ENCODE measurements at places on chromosomes 7 and 10. TPM values are rescaled to one million over a fixed set of nuclear protein-coding genes. Genes with fewer than 3 reads are reported as not detected.

NYAP1 gene
- not detected for polyA plus RNA-seq

- no peaks in the 10 kb centered on the region for H3K4me1 ChIP-seq
- no peak for DNase-seq
- H3K27me3 ChIP-seq, result no peaks in the 10 kb centered on the region
- H3K4me3 ChIP-seq, result no peak overlapping the region
- H3K27ac ChIP-seq, result no peak overlapping the region
Measured at GRCh38 chr10:48839809-48840679, 99.6 kb downstream of the LRRC18 start.

DNA sequence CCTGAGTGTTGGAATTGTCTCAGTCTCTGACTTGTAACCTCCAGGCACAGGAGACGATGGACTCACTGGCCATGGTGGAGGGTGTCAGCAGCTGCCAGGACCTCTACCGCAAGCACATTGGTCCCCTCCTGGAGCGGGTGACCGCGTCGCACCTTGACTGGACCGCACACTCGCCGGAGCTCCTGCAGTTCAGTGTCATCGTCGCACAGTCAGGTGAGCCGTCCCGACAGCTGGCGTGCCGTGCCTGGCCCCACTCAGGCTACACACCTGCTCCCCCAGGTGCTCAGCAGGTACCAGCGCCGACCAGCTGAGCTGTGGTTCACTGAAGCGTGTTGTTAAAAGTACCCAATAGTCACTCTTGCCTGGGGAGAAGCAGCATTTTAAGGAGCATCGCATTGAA, 36.7 kb upstream of the PRKAR1B start:
- H3K27me3 ChIP-seq, result no peaks in the 10 kb centered on the region
- no peak overlapping the region for H3K4me3 ChIP-seq
- H3K27ac ChIP-seq, result no peak overlapping the region
- no peaks in the 10 kb centered on the region for H3K4me1 ChIP-seq

DNA sequence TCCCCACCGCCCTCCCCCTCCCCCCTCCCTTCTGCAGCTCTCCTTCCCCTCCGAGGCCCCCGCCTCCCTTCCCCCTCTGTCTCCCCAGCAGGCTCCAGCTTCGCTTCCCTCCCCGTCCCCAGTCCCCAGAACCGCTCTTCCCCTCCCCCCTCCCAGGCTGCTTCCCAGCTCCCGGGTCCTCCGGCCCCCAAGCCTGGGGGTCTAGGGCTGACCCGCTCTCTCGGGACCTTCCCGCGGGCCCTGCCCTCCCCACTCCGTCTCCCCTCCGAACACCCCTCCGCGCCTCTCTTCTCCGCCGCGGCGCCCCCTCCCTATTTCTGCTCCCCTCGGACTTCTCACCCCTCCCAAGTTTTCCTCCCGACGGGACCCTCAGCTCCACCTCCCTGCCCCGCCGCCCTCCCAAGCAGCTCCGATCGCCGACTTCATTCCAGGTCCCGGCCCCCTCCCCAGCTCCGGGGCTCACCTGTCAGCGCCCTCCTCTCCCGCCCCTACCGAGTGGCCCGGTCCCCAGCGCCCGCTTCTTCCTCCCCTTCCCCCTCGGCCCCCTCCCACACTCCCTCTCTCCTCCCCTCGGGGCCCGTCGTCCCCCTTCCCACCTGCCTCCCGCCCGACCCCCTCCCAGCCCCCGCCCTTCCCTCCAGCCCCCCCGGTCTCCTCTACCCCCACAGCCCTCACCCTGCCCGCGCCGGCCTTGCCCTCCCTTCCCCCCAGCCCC, 990 bp downstream of the ZNF467 start:
- peaks cover 7% of the 10 kb centered on the region for H3K4me1 ChIP-seq
- DNase-seq, result peak; percentile 54
- no peaks in the 10 kb centered on the region for H3K36me3 ChIP-seq
- H3K27ac ChIP-seq, result peak overlapping the region; percentile 65

SMO gene
- polyA plus RNA-seq, result not detected

DNA sequence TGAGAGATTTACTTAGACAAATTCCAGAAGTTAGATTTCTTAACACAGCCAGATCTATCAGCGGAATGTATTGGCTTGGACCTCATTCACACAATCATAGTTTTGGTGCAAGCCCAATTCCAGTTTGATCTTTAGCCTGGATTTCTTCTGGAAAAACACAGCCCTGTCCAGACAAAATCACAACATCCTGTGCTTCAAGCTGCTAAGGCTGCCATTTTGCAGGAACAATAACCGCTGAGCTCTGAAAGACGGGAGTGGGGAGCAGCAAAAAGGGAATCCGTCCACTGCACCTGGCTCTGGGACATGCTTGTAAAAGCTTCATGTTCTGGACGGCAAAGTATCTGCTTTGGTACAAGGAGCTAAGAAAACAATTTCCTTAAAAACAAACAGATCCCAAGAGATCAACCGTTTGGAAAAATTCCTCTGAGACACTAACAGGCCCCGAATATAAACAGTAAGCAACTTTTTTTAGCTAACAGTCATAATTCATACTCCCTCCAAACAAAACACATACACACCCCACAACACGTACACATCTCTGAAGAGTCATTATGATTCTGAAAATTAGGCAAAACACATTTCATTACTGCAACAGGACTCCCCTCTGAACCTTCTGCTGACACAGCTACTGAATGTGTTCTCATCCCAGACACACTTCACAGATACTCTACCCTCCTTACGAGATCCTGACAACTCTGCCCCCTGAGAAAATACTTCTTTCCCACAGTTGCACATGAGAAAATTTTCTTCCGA, 32.4 kb downstream of the ITIH5 start:
- no peaks in the 10 kb centered on the region for H3K27me3 ChIP-seq
- no peak for DNase-seq
- no peak overlapping the region for H3K4me3 ChIP-seq
- no peaks in the 10 kb centered on the region for H3K4me1 ChIP-seq
- H3K36me3 ChIP-seq, result no peaks in the 10 kb centered on the region

- H3K27me3 ChIP-seq, result no peaks in the 10 kb centered on the region
- H3K4me3 ChIP-seq, result no peak overlapping the region
- H3K36me3 ChIP-seq, result no peaks in the 10 kb centered on the region
- no peaks in the 10 kb centered on the region for H3K4me1 ChIP-seq
- H3K27ac ChIP-seq, result no peak overlapping the region
Measured at GRCh38 chr10:12387561-12388210, 38.3 kb downstream of the CAMK1D start.

GRCh38 chr10:104579136-104579535, 62.0 kb upstream of the SORCS3 start:
- no peak for DNase-seq
- H3K4me1 ChIP-seq, result no peaks in the 10 kb centered on the region
- no peaks in the 10 kb centered on the region for H3K27me3 ChIP-seq
- H3K36me3 ChIP-seq, result no peaks in the 10 kb centered on the region

DNA sequence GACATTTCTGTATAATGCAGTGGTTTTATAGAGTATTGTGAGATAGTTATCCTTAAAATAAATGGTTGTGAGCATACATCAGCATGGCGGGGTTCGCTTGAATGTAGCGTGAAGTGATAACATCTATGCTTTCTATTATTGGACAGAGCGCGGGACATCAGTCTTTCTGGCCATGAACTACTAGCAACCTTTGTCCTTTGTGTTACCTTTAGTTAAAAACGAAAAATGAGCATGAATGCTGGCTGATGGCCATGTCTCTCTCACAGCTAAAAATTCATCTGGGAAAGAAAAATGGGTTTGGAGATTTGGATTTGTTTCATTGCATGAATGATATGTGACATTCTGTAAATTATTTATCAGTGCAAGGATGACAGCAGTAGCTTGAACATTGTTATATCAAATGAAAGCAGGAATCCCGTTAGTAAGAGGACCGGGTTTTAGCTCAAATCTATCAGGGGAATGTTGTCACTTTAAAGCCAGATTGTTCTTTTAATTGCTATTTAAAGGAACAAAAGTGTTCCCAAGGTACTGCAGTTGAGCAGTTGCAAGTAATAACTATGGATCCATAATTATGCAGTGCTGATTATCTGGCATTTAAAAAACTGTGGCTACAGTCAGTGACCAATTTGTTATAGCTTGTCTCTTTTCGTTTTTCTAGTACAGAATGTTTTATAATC, 131.0 kb downstream of the KAT6B start:
- DNase-seq, result no peak
- H3K27me3 ChIP-seq, result no peaks in the 10 kb centered on the region
- no peak overlapping the region for H3K4me3 ChIP-seq
- no peaks in the 10 kb centered on the region for H3K36me3 ChIP-seq
- H3K27ac ChIP-seq, result no peak overlapping the region

UTF1 gene
- not detected for polyA plus RNA-seq

BTBD16 gene
- polyA plus RNA-seq, result not detected

EBLN1 gene
- polyA plus RNA-seq, result not detected

SEMA3E gene
- not detected for polyA plus RNA-seq

DNA sequence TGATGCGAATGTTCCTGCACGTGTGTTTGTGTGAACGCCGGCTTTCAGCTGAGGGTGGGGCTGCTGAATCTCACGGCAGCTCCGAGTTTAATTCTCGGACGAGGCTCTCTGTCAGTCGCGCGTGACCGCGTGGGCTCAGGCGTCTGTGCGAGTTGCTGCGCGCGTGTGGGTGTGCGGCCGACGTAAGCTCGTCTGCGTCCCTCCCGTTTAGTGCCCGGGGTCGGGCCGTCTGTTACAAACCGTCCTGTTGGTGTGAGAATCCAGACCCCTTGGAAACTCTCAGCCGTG, 41.6 kb upstream of the CFAP46 start:
- DNase-seq, result peak; percentile 43
- H3K4me3 ChIP-seq, result no peak overlapping the region
- no peaks in the 10 kb centered on the region for H3K27me3 ChIP-seq
- no peaks in the 10 kb centered on the region for H3K4me1 ChIP-seq

Measured in CD8-positive, alpha-beta memory T cell (primary cell).